ENCODE measurements at places on chromosomes 6 and 20.

DNA sequence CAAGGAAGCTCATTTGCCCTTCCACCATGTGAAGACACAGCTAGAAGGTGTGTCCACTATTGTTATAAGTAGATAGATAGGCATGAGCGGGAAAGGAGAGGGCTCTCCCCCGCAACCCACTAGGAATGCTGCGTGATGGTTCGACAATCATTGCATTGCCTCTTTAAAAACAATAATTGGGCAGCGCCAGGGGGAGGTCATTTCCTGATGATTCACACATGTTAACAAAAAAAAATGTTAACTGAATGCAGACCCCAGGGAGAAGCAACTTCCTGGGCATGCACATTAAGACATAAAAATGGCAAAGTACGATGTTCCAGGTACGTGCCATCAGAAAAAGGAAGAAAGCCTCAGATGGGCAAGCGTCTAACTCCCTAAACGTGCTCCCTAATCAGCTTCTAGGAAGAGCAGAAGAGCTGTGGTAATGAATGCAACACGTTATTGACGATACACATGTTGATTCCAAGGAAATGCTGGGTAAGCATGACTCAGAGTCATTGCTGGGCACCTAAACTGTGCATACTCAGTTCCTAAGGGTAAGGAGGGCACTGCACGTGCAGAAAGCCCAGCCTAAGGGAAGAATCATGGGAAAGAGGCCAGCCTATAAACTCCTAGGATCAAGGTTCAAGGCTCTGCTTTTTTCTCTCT is 113.7 kb downstream of the FAM217A start:
- DNase-seq = no peak

DNA sequence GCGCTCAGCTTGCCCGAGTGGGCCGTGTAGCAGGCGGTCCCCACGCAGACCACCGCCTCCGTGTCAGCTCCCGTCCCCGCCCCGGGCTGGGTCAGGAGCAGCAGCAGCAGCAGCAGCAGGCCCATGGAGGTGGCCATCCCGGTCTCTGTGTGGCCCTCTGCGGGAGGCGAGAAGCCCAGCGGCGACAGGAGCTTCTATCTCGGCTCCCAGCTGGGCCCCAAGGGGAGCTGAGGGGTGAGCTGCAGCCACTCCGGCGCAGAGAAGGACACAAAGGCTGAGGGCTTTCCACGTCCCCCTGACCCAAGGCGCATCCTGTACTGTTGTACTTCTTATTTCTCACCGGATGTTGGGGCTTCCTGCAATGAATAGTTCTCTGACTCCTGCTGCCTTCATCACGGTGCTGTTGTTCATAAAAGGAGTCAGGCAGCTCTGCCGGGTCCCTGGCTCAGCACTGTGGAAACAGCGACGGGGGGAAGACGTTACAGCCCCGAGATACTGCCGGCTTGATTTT is at the start of gene CD93:
Gene CD93, minus strand, starts transcription at position 269 of the 511 bp plus-strand sequence. Its CDS starts 132 bp downstream, at position 137.
- DNase-seq = no peak

GRCh38 chr6:34549026-34549803 is 6.9 kb downstream of the SPDEF start:
- no peak for DNase-seq

- DNase-seq = no peak
Observed at GRCh38 chr6:144339859-144340452, 54.8 kb downstream of the UTRN start.

DNA sequence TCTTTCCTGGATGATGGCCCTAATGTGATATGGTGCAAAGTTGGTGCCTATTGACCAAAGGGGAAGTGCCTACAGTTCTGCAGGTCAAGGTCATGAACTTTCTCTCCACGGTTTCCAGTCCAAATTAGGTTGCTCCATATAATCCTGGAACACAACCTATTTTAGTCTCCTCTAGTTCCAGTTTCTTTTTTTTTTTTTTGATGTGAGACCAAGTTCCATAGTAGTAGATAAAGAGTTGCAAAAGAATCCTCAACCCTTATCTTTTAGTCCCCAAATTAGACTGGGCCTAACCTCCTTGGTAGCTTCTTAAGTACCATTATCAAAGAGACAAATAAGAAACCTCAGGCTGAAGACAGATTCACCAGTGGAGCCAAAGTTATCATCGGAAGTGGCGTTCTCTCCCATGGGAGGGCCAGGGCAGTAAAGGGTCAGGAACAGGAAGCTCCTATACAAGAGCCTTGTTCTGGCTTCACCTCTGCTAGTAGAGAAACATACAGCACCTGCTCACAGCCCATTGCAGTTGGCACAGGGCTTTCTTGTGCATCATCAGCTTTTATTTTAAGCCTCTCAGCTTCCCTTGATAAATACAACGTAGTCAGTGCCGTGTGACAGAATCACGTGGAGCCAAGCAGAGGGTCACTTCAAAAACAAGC is 132.2 kb upstream of the RREB1 start:
- DNase-seq = no peak

GRCh38 chr6:123838505-123839234 is 35.0 kb downstream of the NKAIN2 start:
- no peak for DNase-seq

GRCh38 chr6:116145803-116146675 is 20.1 kb upstream of the COL10A1 start:
- no peak for DNase-seq

DNA sequence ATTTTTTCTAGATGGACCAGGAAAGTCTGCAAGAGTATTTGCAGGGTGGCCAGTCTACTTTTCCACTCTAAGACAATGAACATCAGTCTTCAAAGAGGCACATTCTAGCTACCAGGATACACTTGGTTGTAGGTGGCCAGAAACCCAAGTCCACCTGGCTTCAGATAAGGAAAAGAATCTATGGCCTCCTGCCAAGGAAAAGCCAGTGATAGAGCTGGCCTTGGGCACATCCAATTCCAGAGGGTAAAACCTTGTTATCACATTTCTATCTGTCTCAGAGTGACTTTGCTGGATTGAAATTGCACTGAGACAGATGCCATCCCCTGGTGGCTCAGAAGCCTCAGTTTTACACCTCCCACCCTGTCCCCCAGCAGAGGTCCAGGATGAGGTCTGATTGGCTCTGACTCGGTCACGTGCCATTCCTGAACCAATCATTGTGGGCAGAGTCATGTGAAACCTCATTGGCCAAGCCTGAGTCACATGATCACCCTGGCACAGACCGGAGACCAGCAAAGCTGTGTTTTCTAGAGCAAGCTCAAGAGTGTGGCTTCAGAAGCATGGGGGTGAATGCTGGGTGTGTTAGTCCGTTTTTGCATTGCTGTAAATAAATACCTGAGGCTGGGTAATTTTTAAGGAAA is 497.4 kb upstream of the SULF2 start:
- DNase-seq = no peak

DNA sequence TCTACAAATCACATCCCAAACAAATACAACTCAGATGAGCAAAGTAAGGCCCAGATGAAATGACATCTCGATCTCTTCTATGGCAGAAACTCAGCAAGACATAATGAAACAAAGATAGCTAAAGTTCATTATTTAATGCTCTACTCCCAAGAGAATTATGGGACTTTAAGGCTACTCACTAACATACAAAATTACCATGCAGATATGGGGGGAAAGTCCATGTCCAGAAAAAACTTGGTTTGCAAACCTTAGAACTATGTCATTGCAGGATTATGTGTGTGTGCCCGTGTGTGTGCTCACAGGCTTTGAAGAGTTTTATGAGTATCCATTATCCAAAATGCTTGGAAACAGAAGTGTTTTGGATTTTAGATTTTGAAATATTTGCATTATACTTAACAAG is 34.0 kb downstream of the AKIRIN2 start:
- DNase-seq = no peak

- no peak for DNase-seq
Observed at GRCh38 chr20:24699321-24700165, 230.1 kb downstream of the SYNDIG1 start.

GRCh38 chr20:51412951-51413481 is 129.5 kb downstream of the NFATC2 start:
- DNase-seq = no peak

DNA sequence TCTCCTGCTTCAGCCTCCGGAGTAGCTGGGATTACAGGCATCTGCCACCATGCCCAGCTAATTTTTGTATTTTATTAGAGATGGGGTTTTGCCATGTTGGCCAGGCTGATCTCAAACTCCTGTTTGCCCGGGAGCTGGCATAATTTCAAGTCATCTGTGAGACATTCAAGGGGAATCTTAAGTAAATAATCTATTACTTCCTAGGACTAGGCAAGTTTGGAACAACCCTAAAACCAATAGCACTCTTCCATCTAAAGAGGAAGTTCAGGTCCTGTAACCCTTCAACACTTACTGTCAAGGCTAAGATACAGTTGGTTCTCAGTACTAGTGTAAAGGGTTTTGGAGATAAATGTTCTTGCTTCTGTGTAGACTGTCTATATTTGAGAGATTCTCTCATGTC is 267.8 kb upstream of the IRAK1BP1 start:
- no peak for DNase-seq

GRCh38 chr20:15740046-15740775 is 833.0 kb downstream of the KIF16B start:
- no peak for DNase-seq
